ENCODE measurements at places on chromosomes 2 and 18.

DNA sequence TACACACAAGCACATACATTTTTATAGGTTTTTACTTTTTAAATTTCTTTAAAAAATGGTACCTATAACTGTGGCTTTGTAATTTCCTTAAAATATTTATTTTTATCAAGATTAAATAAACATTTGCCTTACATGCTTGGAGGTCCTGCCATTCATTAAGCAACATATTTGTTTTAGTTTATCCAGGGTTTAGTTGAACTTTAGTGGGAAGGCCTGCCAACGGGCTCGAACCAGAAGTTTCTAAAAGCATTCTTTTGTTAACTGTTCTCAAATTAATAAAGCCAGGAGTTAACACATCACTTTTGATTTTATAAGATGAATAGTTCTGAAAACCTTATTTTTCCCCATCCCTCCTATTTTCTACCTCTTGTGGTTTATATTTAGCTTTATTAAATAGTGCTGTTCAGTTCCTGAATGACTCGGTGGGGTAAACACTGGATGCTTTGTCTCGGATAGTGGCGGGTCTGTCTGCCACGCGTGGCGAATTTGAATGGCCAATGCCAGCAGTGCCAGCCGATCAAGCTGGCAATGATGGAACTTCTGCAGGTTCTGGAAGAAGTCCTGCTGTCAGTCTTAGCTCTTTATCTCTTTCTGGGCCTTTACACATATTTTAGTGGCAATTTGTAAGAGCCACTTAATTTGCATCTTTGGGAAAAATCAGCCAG is 32.2 kb downstream of the SH3YL1 start:
- DNase-seq: no peak

DNA sequence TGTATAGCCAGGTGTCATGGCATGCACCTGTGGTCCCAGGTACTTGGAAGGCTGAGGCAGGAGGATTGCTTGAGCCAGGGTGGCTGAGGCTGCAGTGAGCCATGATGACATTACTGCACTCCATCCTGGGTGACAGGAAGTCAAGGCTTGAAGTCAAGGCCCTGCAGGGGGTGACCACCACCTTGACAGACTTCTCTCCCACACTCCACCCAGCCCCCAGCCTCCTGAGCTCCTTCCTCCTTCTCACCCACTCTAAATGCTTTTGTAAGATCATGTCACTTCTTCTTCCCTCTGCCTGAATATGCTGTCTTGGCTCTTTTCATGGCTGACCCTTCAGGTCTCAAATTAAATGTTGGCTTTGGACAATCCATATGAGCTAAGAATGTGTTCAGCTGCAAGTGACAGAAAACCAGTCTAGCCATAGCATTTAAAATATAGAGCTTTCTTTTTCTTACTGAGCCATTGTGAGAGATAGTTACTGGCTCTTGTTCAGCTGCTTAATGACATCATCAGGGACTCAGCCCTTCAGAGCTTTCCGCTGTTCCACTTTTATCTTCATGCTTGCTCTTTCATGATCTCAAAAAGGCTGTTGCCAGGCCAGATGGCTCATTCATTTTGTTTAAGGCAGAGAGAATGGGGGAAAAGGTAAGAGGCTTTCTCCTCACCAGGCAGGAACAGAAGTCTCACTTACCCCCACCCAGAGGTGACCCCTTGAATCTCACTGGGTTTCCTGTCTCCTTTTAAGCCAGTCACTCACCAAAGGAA is 36.7 kb upstream of the TTC39C start:
- DNase-seq: no peak

DNA sequence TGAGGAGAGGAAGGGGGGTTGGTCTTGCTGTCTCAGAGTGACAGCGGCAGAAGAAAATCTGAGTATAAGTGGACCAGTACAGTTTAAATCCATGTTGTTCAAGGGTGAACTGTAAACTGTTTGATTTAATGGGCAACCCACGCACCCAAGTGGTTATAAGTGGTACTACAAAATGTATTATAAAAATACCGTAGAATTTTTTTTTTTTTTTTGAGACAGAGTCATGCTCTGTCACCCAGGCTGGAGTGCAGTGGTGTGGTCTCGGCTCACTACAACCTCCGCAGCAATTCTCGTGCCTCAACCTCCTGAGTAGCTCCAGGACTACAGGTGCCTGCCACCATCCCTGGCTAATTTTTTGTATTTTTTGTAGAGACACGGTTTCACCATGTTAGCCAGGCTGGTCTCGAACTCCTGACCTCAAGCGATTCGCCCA is 2.1 kb upstream of the CHCHD5 start:
- no peak for DNase-seq

DNA sequence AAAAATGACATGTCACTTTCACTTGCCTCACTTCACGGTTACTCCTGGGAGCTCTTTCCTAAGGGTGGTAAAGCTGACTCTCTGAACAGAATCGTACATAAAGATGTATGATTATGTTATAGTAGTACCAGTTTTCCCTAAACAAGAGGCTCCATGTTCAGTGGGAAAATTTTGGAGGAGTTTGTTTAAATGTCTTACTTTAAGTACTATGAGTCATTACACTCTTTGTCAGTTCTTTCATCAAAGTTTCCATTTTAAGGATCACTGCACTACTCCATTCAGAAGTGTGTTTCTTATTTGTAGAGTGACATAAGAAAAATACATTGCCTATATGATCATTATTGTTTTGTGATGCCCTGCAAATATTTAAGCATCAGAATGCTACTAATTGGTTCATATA is 121.1 kb upstream of the FIGN start:
- DNase-seq: no peak

- DNase-seq: no peak
Measured at GRCh38 chr2:175025233-175025632, 20.1 kb upstream of the CHN1 start.

- DNase-seq: peak; percentile 36
Measured at GRCh38 chr2:3981446-3981987, 278.1 kb downstream of the DCDC2C start.

DNA sequence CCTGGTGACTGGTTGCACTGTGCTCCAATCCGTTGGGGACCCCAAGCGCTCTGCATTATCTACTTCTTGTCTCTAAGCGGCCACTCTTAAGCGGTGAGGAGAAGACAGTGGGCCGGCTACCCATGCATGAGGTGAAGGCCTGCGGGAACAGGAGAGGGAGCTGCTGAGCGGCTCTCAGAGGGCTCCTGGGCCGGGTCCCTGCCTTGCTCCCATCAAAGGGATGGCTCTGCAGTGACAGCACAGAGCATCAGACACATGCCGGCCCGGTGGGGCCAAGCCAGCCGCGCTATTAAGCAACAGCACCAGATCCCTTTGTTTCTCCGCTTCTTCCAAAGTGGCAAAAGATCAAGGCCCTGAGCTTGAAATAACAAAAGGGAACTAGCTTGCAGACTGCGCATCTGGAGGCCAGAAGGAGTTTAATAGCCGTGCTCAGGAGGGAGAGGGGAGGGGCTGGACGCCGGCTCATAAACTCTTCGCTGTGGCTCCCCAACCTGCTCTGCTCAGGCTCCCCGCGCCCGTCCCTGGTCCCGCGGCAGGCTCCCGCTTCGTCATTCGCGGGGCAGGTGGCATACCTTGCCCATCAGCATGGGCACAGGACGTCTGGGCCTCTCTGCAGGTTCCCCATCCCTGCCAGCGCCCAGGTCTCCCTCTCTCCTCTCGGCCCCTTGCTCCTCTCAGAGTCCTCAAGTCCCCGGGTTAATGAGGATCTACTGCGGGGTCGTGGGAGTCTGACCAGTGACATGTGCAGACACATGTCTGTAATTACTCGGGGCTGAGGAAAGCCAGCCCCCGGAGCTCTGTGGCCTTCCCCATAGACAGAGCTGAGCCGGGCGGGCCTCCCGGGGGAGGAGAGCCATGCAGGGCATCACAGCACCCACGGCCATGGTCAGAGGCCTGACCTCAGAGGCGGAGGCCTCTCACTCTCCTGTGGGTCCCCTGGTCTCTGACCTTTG is 96.7 kb downstream of the ASB1 start:
- peak; percentile 67 for DNase-seq

DNA sequence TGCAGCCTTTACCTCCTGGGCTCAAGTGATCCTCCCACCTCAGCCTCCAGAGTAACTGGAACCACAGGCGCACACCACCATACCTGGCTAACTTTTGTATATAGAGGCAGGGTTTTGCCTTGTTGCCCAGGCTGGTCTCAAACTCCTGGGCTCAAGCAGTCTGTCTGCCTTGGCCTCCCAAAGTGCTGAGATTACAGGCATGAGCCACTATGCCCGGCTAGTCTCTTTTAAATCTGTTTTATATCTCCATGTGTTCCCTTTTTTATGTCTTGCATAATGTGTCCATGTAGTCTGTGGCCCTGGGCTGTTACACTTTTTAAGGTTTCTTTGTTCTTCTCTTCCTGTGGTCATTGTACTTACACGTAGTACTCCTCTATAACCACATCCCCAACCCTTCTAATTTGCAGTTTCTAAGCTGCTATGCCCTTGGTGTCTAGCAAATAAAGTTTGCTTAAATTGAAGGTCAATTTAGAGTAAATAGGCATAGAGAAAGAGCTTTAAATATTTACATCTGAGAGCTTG is 168.2 kb downstream of the MCFD2 start:
- no peak for DNase-seq

DNA sequence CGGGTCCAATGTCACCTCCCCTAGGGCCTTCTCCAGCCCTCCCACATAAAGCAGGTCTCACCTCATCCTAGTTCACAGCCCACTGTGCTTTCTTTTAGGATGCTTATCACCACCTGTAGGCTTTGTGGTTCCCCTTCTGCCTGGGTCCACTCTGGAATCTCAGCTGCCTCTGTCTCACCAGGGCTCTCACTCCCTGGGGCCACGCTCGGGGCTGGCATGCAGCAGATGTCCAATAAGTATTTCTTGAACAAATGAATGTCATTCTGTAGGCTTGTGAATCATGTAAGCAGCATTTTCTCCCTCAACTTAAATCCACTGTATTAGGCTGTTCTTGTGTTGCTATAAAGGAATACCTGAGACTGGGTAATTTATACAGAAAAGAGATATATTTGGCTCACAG is 4.3 kb upstream of the SH3BP4 start:
- DNase-seq: no peak

- no peak for DNase-seq
Measured at GRCh38 chr2:100196786-100197494, 54.5 kb upstream of the AFF3 start.

- no peak for DNase-seq
Measured at GRCh38 chr2:223109341-223109740, 57.4 kb downstream of the KCNE4 start.

DNA sequence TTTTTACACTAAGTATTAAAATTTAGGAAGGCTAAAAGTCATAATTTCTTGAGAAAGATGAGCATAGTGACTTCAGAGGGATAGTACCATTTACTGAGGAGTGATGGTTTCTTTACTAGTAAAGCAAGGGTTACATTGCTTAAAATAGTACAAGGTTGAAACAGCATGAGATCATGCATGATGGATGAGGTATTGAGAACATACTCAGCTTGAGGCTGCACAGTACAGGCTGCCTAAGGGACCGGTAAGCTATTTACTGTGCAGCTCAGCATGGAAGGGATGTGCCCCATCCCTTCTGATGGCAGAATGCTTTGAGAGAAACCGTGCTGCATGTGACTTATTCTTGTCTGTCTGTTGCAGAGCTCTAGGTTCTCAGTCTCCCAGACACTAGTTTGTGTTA is 122.1 kb downstream of the EML6 start:
- no peak for DNase-seq

GRCh38 chr2:98952966-98953365 is 16.9 kb upstream of the CRACDL start:
- no peak for DNase-seq

Measured in femur (tissue), 1 donor.